NCI-H1417 (cell line): ENCODE measurements at places on chromosomes 4 and X.

- no peak for DNase-seq
Measured at GRCh38 chr4:6123541-6123940, 76.8 kb downstream of the JAKMIP1 start.

GRCh38 chr4:82613121-82613520 is 51.3 kb upstream of the TMEM150C start:
- DNase-seq: no peak

GRCh38 chr4:13164783-13165331 is 319.3 kb downstream of the RAB28 start:
- no peak for DNase-seq

- DNase-seq: no peak
Measured at GRCh38 chr4:56619160-56619559, 61.9 kb downstream of the HOPX start.

DNA sequence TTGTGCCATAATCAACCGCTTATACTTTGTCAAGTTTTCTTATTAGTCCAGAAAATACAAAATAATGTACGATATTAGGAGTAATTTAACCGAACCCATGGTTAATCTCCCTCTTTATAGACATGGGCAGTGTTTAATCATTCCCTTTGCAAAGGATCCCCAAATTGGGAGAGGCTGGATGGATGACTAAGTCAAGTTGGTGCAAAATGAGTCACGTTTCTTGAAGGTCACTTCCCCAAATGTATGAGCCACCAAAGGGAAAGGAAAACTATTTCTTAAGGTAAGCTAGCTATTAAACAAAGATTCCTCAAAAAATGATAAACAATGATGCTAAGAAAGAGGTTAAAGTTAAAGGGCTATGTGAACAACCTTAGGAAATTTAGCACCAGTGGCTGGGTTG is 17.5 kb downstream of the MAML3 start:
- no peak for DNase-seq

DNA sequence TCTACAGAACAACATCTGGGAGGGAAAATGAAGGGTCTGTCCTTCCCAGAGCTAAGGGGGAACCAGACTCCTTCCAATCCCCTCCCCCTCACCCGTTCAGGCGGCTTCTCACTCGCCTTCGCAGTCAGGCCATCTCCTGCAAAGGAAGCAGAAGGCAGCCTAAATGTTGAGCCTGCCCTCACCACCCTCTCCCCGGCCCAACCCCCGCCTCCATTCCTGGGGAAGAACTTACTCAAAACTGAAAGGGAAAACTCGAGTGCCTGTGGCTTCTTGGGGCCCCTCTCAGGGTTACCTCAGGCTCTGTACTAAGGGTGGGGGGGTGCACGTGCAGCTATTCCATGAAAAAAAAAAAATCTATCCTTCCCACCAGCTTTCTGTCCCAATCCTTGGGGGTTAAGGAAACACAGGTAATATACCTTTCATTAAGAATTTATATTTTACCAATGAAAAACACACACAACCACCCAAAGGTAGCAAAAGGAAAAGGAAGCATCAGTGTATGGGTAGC is 2.4 kb downstream of the ZMYM3 start:
- DNase-seq: no peak

DNA sequence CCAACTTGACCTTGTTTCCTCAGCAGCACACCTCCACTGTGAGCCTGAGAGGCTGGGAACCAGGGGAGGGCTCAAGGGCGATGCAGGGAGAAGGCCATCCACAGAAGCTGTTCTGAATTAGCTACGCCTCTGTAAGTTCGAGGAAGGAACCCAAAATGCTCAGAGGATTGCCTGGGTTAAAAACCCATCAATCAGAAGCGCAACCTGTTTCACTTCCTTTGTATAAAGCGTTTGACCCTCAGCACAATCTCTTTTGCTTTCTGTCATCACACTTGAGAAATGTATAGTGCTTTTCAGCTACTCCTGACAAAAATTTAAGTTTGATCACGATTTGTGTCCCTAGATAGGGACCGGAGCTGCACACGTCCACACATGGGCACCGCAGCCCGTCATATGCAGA is 48.0 kb upstream of the MAP3K15 start:
- DNase-seq: no peak

- no peak for DNase-seq
Measured at GRCh38 chr4:1176398-1177273, 4.3 kb upstream of the SPON2 start.

- peak; percentile 36 for DNase-seq
Measured at GRCh38 chr4:109703664-109704361, 568 bp upstream of the CASP6 start.

DNA sequence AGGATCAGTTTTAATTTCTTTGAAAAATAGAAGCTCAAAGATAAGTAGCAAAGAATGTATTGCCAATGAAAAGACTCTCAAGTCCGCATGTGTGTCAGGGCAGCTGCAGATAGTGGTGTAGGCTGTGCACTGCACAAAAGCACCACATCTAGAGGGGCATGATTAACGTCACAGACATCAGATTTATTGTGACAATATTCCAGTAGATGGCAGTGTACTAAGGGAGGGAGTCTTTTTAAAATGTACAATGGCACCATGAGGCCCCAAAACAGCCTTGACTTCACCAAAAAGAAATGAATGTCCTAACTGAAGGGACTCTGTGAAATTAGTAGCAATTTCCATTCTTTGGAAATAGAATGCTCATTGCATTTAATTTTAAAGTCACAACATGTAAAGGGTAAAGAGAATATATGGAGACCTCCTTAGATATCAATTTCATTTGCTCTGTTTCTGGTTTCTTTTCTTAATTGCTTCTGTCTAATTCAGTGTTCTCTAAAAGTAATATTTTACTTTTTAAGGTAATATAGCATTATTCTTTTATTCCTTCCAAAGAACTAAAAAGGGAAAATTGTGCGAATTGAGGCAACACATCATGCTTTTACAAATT is 98.4 kb downstream of the ZNF827 start:
- DNase-seq: peak; percentile 59

GRCh38 chrX:150544222-150544787 is 24.1 kb upstream of the MTM1 start:
- DNase-seq: no peak

- no peak for DNase-seq
Measured at GRCh38 chr4:9920029-9920428, 101.3 kb downstream of the SLC2A9 start.

GRCh38 chr4:26080870-26081628 is 167.0 kb downstream of the SMIM20 start:
- DNase-seq: no peak

GRCh38 chr4:2257361-2258081 is 4.4 kb downstream of the MXD4 start:
- no peak for DNase-seq

GRCh38 chr4:32417113-32417704 is 1697.0 kb downstream of the PCDH7 start:
- DNase-seq: no peak

DNA sequence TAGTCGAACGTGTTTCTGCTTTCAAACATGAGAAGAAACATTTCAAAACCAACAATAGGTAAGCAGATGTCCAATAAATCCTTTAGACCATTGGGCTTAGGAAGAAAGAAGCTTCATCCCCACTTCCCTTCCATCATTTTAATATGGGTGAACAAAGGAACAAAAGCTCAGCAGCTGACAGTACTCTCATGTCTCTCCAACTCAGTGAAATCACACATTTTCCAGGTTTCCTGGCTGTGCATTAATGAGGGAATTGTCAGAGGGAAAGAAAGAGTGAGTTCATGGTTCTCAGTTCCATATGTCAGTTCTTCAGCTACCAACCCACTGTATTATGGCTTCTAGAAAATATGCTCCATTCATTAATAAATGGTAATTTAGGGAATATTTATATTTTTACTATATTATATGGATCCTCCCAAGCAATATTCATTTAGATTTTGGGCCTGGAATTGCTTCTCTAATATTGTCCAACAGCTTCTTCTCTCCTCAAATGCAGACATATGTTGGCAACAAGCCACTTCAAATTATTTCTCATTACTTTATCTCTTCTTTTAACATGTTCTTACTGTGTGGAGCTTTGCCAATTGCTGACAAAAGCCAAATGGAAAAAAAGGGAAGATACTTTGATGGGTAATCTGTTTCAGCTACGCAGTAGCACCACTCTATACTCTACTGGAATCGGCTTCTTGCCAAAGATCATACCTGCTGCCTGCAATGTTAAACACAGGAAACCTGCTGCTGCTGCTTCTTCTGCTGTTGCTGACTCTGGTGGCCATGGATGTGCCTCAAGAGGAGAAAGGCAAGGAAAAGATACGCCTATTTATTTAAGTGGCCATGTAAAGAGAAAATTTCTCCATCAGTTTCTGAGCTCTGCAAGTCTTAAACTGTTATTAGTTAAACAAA is 1757.6 kb downstream of the ARAP2 start:
- no peak for DNase-seq

- no peak for DNase-seq
Measured at GRCh38 chrX:79162076-79162475, 17.6 kb downstream of the GPR174 start.

DNA sequence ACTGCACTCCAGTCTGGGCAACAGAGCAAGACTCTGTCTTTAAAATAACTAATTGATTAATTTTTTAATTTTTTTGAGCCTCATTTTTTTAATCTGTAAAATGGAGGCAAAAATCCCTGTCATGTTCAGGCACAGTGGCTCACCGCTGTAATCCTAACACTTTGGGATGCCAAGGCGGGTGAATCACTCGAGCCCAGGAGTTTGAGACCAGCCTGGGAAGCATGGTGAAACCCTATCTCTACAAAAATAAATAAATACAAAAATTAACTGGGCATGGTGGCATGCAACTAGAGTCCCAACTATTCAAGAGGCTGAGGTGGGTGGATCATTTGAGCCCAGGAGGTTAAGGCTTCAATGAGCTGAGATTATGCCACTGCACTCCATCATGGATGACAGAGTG is 15.4 kb downstream of the AMTN start:
- no peak for DNase-seq

DNA sequence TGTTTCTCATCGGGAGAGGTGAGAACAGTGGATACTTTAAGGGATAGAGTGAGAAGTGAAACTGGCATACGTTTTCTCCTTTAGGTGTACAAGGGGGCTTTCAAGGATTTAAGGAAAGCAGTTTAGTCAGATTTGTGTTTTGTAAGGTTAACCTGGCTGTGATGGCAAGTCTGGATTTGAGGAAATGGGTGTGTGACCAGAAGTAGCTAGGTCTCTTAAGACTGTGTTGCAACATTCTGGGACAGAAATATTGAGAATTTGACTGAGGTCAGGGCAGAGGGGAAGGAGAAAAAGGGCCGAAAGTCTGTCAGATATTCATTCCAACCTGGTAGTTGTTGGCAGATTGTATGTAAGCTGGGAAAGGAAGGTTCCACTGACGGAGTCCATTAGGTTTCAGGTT is 10.4 kb upstream of the GABRE start:
- no peak for DNase-seq

DNA sequence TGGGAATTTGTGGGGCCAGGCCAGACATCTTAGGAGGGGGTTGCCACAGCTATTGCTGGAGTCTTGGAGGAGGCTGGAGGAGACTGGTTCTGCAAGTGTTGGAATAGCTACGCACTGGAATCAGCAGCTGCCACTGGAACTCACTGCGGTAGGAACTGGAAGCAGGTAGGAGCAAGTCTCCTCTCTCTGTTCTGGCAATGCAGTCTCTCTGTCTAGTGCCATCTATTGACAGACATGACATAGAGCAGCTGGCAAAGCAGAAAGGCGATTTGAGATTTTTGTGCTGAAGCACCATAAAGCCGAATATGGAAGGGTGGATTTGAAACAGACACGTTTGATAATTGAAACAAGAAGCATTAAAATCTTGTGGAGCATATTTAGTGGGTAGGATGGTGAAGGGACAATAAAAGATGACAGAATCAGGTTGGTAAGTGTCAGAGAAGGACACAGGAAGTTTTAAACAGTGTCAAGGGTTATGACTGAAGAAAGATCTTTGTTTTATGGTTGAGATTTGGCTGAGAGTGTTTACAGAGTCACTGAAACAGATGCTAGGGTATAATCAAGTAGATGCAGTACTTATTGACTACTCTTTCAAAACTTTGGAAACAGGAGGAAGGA is 23.5 kb upstream of the SYNPO2 start:
- peak; percentile 58 for DNase-seq

DNA sequence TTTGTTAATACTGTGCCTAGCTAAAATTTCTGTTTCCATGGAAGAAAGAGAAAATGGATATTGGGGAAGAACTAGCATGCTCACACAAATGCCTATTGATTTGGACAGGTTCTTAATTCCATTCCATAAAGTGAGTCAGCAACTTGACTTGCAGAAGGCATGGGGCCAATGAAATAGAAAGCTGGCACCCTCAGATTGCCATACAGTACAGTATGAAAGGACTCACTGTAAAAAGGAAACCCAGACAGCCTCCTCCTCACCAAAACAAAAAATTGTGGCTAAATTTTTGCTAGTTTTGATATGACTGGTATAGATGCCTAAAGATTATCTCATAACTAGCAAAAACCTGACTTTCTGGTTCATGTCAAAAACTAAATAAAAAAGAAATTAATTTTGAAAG is 11.2 kb upstream of the TAB3 start:
- DNase-seq: no peak

DNA sequence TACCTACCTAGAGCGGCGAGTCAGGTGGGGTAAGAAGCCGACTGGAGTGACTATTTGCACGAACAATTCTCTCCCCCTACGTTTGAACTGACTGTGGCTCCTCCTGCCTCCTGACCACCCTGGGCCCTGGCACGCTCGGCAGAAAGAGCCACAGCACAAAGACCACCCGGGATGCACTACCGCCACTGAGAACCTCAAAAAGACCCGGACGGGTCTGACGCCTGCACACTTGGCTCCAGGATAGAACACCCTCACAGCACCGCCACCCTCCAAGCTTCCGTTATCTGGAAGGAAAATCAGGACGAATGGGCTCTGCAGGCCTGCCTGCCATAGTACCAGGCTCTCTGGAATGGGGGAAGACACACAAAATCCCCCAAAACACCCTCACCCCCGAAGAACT is 2.2 kb downstream of the LRPAP1 start:
- no peak for DNase-seq

DNA sequence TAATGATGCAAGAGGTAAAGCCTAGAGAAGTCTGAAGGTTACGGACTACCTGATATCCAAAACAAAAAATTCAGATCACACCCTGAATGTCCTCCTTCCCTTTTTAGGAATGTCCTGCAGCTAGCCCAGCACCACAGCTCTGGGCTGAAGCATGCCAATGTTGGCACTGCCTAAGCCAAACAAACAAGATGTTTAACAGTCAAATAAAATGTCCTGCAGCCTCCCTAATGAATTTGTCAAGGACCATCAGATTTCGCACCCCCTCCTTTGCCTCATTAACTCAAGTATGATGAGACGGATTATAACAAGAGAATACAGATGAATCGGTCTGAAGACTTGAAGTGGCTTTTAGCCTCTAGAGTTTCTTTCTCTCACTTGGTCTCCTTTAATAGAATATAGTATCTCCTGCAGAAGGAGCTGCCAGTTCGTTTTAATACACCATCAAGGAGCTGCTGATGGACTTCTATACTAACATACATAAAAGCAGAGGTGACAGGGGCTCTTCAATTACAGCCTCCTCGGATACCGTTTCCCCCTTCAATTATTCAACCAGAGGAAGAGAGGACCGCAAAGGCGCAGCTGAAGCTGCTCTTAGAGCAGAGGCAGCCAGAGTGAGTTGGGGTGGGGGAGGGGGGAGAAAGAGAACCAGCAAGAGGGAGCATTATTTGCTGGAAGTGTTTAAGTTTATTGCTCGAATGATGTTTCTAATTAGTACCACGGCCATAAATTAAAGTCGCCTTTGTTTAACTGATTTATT is 3.0 kb upstream of the MAB21L2 start:
- DNase-seq: peak; percentile 86
